Fibroblast of skin of right quadriceps (primary cell): ENCODE measurements at places on chromosomes 16 and 17.

DNA sequence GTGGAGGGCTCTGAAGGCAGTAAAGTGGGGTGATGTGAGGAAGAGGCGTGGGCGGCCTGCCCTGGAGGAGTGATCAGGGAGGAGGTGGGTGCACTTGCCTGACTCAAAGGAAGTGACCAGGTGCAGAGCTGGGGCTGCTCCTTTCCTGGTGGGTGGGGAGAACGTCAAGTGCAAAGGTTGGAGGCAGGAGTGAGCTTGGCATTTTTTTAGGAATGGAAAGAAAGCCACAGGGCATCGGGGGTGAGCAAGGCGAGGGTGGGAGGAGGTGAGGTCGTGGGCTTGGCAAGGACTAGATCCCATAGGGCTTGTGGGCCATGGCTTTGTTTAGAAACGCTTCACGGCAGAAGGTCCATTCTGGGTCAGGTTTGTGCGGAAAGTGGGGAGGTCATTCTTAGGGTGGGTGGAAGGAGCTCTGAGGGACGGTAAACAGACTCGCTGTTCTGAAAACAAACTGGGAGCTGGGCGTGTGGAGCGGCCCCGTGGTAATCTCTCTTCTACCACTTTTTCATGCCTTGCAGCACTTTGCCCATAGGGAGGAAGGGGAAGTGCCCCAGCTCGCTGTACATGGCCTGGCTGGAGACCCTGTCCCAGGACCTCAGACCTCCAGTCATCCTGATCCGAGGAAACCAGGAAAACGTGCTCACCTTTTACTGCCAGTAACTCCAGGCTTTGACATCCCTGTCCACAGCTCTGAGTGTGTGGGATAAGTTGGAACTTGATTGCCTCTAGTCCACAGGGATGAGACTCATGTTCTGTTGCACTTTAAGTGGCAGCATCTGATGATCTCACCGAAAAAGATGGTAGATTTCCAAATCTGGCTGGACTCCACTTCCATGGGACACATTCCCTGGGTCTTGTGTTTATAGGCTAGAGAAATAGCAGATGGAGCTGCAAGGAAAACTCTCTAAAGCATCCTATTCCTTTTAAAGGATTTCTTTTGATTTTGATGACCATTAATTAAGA is 18.9 kb upstream of the HERPUD1 start:
- DNase-seq: peak; percentile 58

- no peak for DNase-seq
Measured at GRCh38 chr16:28596840-28597691, at the start of gene SULT1A2. TSS of gene SULT1A2 (minus strand) at chr16:28597050. CDS start at chr16:28595930, 1,120 bp downstream.

DNA sequence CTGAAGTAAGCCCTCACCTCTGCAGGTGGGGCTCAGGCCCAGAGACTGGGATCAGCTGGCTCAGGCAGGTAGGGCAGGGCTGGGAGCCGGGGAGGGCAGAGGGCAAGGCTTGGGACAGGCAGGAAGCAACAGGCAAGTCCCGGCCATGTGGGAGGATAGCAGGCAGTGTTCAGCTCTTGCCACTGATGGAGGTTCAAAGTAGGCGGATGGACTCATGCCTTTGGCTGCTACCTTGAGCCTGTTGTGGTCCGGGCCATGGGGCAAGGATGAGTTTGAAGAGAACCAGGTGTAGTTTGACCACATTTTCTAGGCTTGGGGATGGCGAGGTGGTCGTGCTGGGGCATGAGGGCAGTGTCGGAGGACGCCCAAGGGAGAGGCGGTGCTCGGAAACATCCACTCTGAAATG is 2.7 kb downstream of the PRCD start:
- no peak for DNase-seq

- DNase-seq: no peak
Measured at GRCh38 chr17:9170853-9171252, 149.5 kb downstream of the NTN1 start.

DNA sequence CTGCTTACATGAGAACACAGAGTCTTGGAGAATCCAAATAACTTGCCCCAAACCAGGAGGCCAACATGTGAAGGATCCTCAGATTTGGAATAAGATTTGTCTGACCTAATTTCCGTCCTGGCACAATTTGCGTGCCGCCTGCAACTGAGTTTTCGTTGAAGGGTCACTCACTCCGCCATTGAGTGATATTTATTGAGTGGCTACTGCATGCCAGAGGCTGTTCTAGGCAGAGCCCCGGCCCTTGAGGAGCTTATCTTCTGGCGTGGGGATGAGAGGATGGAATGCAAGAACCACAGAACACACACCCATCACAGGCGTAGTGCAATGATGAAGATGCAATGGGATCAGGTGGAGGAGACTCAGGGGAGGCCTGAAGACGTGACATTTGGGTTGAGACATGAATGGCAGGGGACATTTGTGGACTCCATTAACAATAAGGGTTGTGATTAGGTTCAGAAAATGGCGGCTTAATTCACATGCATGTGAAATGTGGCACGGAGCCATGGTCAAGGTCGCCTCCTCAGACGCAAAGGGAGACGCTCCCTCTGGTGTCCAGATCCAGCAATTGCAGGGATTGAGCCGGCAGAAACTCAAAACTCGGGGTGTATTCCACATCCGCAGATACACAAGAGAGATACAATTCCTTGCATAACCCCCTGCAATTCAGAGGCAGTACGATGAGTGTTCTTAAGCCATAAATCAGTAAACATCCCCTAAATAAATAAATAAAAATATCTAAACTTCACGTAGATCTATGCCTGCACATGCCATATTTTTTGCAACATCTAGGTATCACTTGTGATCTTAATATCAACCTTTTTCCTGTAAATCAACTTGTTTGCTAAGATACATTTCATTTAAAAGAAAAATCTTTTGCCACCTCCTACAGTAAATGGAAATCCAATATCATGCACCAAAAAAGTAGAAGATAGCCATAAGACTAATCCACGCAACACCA is 57.9 kb upstream of the CACNG4 start:
- DNase-seq: peak; percentile 76

GRCh38 chr16:75225092-75225491 is 6.3 kb downstream of the CTRB1 start:
- no peak for DNase-seq

DNA sequence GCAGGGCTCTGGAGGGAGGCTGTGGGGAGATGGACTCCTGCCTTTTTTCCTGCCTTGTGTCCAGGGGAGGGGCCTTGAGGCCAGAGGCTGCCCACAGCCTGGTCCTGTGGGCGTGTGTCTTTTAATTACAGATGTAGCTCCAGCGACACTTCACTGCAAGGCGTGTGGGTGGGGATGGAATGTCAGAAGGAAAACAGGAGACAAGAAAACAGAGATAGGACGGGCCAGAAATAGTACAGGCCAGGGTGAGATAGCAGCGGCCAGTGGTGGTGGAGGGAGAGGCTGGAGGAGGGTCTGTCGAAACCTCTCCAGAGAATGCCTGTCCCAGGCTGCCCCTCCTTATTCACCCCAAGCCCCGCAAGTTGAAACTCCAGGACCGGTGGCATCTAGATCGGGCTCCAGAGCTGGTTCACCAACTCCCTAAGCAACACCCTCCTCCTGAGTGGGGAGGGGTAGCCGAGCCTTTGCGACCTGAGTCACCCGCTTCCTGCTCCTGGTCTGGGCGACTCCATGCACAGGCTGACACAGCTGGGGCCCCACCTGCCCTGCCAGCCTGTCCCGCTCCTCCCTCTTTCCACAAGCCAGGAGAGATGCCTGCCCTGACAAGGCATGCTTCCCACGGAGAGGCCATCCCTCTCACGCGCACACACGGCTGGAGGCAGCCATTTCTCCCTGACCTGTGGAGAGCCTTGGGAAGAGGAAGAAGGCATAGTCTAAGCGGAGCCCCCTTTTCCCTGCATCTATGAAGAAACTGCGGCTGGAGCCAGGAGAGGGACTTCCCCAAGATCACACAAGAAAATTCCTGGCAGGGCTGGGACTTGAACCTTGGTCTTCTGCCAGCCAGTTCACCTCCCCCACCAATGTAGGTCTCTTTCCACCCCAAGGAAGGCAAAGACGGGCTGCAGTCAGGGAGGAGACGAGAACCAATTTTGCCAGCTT is 6.6 kb upstream of the JUP start:
- peak; percentile 39 for DNase-seq

DNA sequence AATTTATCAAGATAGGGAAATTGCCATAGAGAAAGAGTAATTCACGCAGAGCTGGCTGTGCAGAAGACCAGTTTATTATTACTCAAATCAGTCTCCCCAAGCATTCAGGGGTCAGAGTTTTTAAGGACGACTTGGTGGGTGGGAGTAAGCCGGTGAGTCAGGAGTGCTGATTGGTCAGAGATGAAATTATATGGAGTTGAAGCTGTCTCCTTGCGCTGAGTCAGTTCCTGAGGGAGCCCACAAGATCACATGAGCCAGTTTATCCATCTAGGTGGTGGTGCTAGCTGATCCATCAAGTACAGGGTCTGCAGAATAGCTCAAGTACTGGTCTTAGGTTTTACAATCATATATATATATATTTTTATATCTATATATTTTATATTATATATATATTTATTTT is 6.0 kb upstream of the AQP8 start:
- peak; percentile 66 for DNase-seq

- DNase-seq: no peak
Measured at GRCh38 chr16:49767998-49768397, 87.9 kb downstream of the ZNF423 start.
